DMS53 (cell line): ENCODE measurements at places on chromosomes 16 and 17.

- peak; percentile 81 for DNase-seq
Observed at GRCh38 chr17:38444151-38444550, 15.9 kb downstream of the ARHGAP23 start.

DNA sequence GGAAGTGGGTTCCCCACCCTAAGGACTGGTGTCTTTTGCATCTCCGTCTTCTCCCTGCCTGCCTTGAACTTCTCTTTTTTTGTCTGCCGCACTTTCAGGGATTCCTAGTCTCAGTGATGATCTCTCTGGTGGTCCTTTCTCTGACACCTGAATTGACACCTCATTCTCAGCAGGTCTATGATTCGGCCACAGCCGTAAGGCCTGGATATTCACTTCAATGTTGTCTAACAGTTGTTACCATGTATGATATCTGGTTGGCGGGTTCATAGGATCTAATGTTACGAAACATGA lies 25.1 kb upstream of the SLC47A1 start:
- peak; percentile 60 for DNase-seq

- DNase-seq = peak; percentile 81
Observed at GRCh38 chr17:63699638-63700527, at the start of gene LIMD2. TSS of gene LIMD2 (minus strand) at chr17:63700125. CDS start at chr17:63699298, 827 bp downstream.

DNA sequence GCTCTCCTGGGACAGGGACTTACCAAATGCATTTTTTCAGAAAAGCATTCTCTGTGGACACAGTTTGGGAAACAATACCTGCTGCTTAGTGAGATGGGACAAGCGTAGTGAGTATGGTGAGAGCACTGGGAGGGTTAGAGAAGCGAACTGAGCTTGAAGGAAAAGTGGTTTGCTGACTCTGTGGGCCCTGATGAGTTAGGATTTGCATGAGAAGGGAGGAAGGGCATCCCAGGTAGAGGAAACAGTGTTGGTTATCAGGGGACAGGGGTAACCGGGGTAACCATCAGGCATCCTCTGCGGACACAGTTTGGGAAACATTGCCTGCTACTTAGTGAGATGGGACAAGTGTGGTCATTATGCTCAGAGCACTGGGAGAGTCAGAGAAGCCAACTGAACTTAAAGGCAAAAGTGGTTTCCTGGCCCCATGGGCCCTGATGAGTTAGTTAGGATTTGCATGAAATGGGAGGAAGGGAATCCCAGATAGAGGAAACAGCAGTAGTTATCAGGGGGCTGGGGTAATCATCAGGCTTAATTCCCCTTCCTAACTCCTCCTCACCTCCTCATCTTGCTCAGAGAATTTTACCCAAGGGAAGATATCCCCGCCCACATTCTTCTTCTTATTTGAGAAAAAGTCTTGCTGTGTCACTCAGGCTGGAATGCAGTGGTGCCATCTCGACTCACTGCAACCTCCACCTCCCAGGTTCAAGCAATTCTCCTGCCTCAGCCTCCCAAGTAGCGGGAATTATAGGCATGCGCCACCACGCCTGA lies 319.3 kb downstream of the RBFOX1 start:
- no peak for DNase-seq

DNA sequence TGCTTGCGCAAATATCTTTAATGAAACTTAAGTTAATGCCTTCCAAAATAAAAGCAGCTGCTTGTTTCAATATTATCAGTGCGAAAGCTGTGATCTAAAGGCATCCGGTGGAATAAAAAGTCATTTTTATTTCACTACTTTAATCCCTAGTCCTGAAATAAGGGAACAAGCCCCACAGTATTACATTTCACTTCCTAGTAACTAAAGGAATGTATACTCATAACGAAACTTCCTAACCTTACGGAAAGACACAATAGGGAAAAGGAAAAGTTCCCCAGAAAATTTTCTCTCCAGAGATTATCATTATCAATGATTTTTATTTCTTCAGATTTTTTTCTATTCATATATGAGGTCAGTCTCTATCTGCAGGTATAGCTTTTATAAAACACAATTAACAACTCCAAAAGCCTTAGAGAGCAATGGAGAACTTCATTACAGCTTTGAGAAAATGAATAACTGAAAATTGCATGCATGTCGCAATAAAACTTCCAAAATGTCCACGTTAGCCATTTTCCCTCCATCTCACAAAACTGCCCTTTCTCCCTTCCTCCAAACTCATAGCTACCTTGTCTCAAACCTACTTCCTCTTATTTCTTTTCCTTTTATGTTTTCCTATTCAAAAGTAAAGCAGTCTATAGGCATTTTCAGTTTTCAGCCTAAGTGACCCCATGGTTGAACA lies 154.3 kb upstream of the MED13 start:
- DNase-seq = no peak

GRCh38 chr16:89822188-89823086 lies 5.8 kb upstream of the SPIRE2 start:
- DNase-seq = peak; percentile 78

DNA sequence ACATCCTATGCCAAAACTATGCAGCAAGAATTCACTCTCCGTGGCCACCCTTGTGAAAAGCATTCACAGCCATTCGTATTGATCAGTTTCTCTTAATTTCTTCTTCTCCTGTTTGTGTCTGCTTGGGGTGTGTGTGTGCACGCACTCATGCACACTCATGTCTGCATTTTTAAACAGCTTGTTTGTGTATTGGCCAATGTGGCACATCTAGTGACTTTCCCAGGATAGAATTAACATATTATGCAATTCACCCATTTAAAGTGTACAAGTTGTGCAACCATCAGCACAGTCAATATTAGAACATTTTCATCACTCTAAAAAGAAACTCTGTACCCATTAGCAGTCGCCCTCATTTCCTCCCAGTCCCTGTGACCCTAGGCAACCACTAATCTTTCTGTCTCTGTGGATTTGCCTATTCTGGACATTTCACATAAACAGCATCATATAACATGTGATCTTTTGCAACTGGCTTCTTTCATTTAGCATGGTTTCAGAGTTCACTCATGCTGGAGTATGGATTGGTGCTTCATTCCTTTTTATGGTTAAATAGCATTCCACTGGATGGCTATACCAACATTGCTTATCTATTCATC lies 20.1 kb downstream of the IRX3 start:
- DNase-seq = no peak

GRCh38 chr16:48969611-48970010 lies 312.0 kb downstream of the CBLN1 start:
- no peak for DNase-seq

GRCh38 chr17:35229638-35230037 lies 13.2 kb upstream of the SLFN5 start:
- DNase-seq = no peak
